ENCODE measurements at places on chromosomes 16 and 17.
A peak's percentile ranks its signal among the peaks of the same experiment; 100 is the strongest.

GRCh38 chr17:73820686-73821448 lies 176.6 kb upstream of the SDK2 start:
- no peak for DNase-seq

DNA sequence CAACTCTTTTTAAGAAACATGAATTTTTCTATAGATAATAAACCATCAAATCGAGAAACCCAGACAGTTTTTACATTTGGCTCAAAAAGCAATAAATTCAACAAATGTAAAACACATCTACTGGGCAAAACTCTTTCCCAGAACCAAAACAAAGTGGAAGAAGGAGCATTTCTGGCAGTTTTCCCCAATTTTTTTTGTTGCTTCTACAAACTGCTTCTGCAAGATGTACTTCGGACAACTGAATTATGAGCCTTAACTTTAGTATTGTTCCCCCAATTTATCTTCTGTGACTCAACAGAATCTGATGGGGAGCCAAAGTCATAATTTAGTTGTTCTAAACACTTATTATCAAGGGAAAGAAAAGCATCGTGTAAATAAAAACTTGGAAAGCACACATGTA lies 1047.2 kb downstream of the CDH11 start:
- no peak for DNase-seq

GRCh38 chr16:7577588-7577987 lies 244.9 kb downstream of the RBFOX1 start:
- no peak for DNase-seq

- no peak for DNase-seq
Measured at GRCh38 chr17:63116228-63116627, 150.2 kb downstream of the TANC2 start.

DNA sequence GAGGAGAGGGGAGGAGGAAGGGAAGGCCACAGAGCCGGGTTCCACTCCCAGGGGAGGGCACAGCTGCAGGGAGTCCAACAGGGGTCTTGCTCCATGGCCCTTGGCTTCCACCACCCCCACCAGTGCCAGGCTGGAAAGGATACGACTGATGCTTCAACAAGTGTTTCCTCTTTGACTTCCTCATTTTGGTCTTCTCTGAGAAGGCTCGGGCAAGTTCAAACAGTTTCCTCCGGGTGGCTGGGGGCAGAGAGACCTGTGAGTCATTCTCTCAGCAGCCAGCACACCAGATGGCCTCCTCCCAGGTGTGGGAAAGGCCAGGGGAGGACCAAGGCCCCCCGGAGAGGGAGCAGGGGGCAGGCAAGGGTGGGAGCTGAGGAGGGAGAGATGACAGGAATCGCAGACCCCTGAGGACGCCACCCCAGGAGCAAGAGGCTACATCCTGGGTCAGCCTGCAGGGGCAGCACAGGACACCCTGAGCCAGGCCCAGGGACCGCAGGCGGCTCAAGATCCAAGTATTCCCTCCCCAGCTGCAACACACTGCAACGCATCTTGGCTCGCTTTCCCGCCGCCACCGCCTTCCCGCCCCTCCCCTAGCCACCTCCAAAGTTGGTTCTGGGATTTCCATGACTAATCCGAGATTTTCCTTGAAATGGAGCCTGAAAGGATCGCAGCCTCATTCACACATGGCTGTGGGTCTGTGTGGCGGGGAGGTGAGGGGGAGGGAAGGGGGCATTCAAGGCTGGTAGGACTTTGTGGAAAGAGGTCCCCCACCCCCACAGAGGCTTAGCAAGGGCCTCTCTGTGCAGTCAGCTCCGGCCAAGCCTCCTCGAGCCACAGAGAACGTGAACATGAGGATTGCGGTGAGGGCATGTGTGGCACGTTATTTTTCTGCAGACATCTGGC lies 18.4 kb upstream of the MRPS23 start:
- peak; percentile 79 for DNase-seq

- DNase-seq: no peak
Measured at GRCh38 chr17:45398800-45399199, 33.9 kb downstream of the ARHGAP27 start.

DNA sequence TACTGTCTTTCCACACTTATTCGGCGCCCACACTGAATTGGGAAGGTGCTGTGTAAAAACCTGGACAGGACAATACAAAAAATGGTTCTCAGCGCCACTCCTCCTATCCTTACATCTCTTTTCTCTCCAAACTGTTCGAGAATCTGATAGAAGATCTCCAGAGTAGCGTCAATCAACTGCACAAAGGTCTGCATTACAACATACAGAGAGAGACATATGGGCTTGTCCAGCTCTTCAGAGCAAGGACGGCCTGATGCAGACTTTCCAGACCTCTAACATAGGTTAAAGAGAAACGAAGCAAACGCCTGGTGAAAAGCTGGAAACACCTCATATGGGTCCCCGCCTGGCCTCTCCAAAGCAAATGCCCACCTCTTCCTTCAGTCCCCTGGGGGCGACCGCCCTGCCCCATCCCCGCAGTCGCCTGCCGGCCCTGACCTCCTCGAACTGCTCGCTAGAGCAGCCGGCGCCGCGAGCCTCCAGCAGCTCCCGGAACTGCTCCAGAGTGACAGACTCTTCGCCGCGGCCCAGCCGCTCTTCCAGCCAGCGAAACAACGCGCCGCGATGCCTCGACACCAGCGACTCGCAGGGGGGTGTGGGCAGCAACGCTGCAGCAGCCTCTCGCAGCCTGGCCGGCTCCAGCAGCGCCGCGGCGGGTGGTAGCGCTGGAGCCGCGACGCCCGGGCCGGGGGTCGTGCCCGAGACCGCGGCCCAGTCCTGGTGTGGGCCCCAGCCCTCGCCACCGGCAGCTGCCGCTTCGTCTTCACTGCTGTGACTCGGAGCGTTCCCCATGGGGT lies 526 bp downstream of the ZZEF1 start:
- DNase-seq: no peak

DNA sequence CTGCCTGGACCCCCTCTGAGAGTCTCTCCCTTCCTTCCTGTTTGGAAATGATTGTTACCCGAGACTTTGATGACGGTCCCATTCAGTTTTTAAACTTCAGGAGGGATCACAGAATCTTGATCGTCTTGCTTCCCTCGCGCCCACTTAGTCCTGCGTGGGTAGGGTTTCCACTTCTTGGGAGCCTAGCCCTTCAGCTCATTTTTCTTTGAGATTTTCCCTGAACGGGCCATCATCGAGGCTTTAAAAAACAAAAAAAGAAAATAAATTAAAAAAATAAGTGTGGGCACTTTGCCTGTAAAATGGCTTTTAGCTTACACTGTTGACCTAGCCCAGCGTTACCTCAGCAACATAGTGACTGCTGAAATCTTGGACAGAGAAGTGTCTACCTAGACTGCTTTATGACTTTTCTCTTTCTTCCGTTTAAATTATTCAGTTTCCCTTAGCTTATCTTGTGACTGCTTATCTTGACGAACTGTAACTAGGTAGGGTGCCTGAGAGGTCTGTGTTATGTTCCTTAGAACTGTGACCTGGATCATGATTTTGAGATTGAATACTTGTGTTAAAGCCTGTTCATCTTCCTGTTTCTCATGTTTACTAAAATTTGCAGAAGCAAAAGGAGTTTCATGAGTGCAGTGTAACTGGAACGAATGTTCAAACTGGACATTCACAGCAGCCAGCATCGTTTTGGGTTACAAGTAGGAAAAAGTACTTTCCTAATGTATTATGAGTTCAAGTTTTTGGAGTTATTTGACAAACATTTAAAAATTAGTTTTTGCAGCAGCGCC lies 874 bp downstream of the WWP2 start:
- DNase-seq: no peak

DNA sequence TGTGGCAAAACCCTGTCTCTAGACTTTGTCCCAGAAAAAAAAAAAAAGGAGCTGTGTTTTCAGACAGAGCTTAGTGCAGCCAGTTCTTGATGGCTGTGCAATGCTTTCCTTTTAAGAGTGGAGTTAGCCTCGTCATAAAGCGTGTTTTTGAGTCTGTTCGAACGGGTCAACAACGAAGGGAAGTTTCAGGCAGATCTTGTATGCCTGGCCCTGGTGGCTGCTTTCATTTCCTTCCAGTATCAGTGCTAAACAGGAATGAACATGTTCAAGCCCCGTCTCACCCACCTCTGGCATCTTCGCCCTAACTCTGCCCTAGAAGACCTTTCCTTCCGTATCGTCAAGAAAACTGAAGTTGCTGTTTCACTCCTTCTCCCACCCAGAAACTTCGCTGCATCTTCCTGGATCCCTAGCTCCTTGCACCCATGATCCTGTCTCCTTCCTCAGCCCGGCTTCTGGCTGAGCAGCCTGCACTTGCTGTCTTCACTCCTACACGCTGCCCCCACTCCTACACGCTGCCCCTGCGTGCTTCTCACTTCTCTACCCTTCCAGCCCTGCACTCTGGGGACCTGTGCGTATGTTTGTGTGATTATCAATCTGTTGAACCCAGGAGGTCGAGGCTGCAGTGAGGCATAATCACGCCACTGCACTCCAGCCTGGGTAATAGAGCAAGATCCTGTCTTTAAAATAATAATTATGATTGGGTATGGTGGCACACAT lies 55.3 kb downstream of the USP10 start:
- no peak for DNase-seq

DNA sequence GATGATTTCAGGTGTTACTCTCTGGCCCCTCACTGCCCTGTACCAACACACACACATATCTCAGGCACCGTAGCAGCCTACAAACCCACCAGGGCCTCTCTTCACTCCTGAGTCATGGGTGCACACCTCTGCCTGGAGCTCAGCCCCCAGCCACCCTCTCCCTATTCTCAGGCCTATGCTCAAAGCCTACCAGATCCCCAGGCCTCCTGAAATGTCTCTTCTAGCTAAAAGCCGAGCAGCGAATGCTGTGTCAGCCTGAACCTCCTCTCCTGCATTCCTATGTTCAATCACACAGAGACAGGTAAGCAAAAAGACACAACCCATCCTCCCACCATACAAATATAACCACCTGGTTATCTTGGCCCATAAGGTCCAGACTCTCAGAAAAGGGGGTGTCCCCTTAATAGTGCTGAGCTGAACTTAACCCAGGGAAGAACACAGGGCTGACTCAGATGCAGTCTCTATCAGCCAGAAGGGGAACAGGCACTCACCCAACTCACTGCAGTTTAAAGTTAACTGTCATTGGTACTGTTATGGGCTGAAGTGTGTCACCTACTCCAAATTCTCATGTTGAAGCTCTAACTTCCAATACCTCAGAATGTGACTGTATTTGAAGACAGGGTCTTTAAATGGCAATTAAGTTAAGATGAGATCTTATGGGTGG lies 62.0 kb upstream of the TEKT3 start:
- DNase-seq: no peak

DNA sequence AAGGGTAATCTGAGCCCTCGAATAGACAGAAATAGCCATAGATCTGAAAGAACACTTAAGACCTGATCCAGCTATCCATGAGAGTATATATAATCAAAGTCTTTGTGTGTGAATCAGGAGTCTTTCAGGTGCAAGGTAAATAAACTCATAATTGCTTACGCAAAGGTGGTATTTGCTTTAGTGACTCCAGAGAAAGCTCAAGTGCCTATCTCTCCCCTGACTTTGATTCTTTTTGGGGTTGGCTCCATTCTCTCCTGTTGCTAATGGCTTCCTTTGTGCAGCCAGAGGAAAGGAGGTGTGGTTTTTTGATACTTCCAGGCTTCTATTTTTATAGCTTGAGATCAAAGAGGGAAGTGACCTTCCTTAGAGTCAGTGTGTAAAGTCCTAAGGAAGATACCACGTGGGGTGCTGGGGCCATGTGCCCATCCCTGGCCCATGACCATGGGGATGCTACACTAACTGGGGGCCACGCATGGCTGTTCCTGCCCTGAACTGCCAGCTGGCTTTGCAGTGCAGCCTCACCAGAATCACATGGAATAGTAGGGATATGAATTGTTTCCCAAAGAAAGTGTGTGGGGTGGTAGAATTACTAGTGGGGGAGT lies 45.8 kb downstream of the TENT4B start:
- DNase-seq: no peak

- no peak for DNase-seq
Measured at GRCh38 chr16:85437166-85438052, 175.7 kb upstream of the GSE1 start.

DNA sequence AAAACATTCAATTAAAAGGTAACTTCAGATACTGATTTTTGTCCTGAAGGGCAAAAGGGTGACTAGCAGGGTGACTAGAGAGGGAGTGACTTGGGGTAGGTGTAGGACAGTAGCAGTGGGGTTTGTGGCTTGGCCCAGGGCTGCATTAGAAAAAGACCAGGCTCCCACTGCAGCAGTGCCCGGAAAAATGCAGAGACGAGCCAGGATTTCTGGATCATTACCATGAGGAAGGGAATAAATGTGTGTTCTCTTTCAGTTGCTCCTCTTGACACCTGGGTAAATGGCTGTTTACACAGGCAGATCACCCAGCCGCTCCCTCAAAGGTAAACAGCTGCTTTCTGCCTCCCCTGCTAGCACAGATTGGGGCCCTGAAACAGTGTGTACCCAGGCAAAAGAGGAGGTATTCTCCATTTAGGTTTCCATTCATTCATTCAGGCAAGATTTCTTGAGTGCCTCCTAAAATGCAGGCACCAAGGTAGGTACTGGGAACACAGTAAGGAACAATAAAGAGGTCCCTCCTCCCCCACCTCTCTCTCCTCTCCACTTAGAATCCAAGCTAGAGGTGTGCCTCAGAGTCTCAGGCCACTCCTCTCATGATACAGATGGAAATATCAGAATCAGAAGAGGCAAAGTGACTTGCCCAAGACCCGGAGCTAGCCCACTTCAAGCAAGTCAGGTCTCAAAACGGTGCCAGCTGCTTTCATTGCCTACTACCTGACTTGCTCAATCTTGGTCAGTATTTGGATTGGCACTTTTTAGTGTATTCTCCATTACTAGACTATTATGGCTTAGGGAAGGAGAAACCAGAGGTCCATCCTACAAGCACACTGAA lies 15.2 kb upstream of the TOX3 start:
- DNase-seq: no peak

DNA sequence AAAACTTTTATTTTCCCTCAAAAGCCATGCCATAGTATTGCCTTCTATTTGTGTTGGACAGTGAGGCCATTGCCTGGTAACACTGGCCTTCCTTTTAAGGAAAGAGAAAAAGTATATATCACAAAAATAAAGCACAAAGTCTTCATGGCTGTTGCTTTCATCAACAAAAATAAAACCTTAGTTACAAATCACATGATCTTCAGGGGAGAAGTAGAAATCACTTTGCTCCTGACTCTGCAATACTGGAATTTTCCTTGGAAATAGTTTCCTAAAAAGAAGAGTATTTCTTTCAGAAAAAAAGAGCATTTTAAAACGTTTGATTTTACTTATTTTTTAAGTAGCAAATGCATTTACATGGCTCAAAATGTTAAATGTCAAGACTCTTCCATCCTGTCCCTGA lies 41.9 kb downstream of the FAM20A start:
- DNase-seq: no peak

All from substantia nigra (tissue), 51 donors.